ENCODE measurements at places on chromosomes 1 and 21.
A peak's percentile ranks its signal among the peaks of the same experiment; 100 is the strongest.

- no peak for DNase-seq
Observed at GRCh38 chr1:156276966-156277381, 5.7 kb downstream of the SMG5 start.

GRCh38 chr1:76225526-76225925, 151.0 kb downstream of the ST6GALNAC3 start:
- DNase-seq: no peak

DNA sequence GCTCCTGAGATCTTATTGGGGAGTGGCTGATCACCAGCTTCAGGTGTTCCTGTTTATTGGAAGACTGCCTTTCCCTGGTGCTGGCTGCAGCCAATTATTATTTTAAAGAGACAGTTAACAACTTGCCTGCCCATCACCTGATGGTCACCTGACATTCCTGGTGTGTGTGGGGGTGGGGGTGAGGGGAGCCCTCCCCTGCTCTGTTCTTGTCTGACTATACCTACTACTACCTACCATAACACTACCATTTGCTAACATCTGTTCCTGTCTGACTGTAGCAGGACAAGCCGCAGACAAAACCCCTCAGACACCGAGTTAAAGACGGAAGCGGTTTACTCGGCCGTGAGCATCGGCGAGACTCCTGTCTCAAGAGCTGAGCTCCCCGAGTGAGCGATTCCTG, 54.9 kb upstream of the NBPF3 start:
- DNase-seq: no peak

GRCh38 chr1:77543822-77544448, 138.5 kb downstream of the ZZZ3 start:
- DNase-seq: no peak

- DNase-seq: no peak
Observed at GRCh38 chr1:32719681-32720275, 17.2 kb upstream of the SYNC start.

GRCh38 chr1:188444526-188444925, 1615.8 kb downstream of the PLA2G4A start:
- DNase-seq: no peak

DNA sequence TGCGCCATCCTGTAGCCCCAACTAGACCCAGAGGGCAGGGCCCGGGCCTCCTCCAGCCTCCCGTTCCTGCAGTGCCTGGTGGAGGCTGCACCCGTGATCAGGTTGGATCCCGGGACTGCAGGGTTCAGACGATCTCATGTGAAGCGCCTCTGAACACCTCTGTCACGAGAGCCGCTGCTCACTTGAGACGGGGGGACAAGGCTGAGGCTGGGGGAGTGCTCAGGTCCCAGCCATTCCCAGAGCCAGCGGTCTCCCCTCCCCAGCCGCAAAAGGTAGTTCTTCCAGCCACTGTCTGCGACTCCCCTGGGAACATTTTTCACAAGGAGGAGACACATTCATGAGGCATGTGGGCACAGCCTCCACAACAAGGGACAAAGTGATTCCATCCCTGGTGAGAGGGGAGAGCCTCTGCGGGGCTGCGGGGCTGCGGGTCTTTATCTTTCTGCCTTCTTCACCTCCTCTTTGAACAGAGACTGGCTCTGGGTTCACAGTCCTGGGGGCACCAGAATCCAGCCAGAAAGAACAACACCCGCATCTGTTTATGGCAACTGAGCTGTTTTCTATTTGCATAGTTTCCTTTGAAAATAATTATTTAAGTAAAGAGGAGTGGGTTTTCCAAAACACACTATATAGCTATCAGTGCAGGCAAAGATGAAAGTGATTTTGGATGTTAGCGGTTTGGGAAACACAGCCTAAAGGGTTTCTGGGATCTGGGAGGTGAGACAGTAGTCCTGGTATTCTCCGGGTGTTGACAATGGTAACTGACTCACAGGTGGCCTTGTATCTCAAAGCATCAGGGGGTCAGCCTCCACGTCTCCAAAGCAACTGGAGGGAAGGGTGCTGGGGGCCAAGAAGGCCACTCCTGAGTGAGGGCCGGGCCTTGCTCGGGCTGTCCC, 13.0 kb upstream of the LDLRAP1 start:
- DNase-seq: no peak

- DNase-seq: no peak
Observed at GRCh38 chr1:36622741-36623648, 140.3 kb upstream of the CSF3R start.

- peak; percentile 97 for DNase-seq
Observed at GRCh38 chr1:218674280-218674773, 329.2 kb downstream of the TGFB2 start.

- peak; percentile 29 for DNase-seq
Observed at GRCh38 chr1:36342426-36343185, 19.2 kb upstream of the EVA1B start.

- DNase-seq: no peak
Observed at GRCh38 chr21:18245464-18245967, 883 bp downstream of the CHODL start.

DNA sequence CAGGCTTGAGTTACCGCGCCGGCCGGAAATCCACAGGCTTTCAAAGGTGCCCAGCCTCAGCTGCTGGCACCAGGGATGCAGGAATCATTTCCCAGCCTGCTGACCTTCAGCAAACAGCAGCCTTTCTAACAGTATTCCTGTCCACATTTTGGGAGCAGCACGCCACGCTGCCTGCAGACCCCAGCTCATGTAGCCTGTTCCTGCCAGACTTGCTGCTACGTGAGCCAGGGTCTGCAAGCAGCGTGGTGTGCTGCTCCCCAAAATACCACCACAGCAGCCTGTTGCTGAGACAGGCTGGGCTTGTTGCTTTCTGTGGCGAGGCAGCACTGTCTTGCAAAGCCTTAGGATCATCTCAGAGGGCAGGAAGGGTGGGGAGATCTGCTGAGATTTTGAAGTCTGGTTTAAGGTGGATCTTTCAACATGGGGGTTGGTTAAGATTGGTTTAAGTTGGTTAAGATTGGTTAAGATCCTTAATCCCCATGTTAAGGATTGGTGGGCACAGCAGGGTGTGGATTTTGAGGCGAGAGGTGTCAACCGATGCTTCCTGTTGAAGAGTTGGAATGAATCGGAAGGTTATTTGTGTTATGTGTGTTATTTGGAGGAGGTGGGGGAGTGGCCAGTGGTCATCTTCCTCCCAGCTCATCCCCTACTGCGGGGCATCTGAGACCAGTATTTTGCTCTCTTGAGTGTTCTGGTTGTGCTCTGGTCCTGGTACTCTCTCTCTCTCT, 12.9 kb downstream of the FAAH start:
- no peak for DNase-seq

- DNase-seq: no peak
Observed at GRCh38 chr21:29301691-29302090, 3.0 kb downstream of the BACH1 start.

DNA sequence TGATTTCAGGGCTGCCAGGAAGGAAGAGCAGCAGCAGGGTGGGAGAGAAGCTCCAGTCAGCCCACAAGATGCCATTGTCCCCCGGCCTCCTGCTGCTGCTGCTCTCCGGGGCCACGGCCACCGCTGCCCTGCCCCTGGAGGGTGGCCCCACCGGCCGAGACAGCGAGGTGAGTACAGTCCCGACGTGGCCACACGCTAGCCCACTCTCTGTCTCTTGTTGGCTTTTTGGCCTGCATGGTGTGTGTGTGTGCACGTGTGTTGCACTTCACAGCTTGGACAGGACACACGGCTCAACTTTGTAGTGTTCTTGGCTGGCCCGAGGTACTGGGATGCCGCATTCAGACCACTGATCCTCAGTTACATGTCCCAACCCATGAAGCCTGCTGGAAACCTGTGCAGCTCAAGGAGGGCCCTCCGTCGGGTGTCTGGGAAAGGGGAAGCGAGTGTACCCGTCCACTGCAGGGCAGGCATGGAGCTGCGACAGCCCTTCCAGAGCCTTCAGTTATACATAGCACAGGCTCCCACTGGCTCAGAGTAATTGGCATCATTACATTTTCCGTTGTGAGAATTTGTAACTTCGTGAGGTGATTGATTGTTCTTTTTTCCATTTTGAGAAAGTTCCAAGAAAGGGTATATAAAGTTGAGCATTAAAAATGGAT, 454 bp downstream of the CORT start:
- DNase-seq: no peak

DNA sequence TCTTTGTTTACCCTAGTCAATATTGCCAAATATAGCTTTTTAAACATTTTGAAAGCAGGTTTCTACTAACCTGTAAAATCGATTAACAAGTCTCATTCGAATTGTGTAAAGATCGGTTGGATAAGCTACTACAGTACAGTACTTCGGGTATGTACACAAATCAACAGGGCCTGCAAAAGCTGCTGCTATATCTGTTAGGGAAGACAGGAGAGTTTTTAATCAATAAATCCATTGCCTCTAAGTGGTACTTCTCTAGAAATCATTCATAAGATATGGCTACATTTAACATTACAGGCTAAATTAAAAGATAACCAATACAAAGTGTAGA, 34.8 kb upstream of the PSMG1 start:
- no peak for DNase-seq

GRCh38 chr1:35675773-35676172, 34.4 kb upstream of the PSMB2 start:
- DNase-seq: peak; percentile 50

DNA sequence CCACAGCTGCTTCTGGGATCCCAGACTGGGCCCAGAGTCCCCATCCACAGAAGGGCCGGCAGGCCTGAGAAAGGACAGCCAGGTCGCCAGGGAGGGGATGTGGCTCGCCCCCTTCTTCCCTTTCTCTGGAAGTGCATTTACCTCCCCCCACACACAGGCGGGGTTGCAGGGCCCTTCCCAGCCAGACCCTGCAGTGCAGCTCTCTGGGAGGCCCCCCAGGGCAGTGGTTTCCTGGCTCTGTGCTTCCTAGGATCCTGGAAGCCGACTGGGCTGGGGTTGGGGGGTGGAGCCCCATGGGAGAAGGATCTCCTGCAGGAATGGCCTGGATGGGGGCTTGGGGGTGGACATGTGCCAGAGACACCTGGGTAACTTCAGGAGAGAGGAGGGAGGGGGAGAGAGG, 4.2 kb upstream of the COL6A1 start:
- no peak for DNase-seq

- DNase-seq: no peak
Observed at GRCh38 chr1:234979296-234980279, 149.0 kb downstream of the TOMM20 start.

- no peak for DNase-seq
Observed at GRCh38 chr1:234957330-234958065, 171.1 kb downstream of the TOMM20 start.

- DNase-seq: no peak
Observed at GRCh38 chr1:154746622-154747299, 123.3 kb downstream of the KCNN3 start.

- no peak for DNase-seq
Observed at GRCh38 chr1:2786329-2787162, 14.9 kb downstream of the TTC34 start.

DNA sequence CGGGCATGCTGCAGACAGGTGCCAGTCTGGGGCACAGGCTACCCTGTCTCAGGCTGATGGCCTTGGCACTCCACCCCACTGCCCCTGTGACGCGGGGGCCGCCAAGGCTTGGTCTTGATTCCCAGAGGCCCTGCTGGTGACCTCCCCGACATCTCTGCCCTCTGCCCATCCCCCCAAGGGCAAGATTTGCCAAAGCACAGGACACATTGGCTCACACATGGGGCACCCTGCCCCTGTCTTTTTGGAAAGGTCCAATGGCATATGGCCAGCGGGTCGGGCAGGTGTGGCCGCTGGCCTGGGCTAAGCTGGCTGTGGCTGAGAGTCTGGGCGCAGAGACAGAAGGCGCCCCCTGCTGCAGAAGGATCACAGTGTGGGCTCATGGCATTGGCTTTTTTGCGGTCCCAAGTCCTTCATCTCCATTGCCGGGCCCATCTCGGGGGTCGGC, 4.6 kb downstream of the MIB2 start:
- no peak for DNase-seq

GRCh38 chr1:162328512-162328911, 48.1 kb downstream of the SPATA46 start:
- DNase-seq: no peak

GRCh38 chr1:117646007-117646811, 40.4 kb downstream of the TENT5C start:
- DNase-seq: no peak

DNA sequence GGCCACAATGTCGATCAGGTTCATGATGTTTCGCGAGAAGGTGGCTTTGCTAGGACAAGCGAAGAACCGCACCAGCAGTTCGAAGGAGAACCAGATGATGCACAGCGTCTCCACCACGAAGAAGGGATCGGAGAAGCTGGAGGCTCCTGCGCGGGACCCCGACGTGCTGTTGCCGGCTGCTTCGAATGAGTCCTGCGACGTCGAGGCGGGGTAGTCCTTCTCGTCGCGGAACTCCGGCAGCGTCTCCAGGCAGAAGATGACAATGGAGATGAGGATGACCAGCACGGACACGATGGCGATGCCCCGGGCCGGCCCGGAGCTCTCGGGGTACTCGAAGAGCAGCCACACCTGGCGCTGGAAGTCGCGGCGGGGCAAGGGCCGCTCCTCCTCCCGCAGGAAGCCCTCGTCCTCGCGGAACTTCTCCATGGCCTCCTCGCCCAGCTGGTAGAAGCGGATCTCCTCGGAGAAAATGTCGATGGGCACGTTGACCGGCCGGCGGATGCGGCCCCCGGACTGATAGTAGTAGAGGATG, 869 bp downstream of the KCNA3 start:
- DNase-seq: no peak

DNA sequence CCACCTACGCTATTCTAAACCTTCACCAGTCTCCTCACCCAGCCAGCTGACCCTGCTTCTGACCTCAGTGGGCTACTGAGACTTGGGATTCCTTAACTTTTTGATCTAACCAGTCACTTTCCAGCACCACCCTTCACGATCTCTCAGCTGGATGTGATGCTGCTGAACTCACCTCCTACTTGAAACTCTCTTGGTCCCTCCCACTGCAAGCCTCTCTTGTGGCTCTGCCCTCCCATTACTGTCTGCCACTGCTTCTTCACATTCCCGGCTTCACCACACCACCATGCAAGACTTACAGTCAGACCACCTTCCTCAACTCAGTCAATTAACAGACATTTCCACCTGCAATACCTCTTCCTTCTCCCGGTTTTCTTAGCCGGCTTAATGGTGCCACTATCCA, 6.3 kb downstream of the TAF5L start:
- DNase-seq: no peak

DNA sequence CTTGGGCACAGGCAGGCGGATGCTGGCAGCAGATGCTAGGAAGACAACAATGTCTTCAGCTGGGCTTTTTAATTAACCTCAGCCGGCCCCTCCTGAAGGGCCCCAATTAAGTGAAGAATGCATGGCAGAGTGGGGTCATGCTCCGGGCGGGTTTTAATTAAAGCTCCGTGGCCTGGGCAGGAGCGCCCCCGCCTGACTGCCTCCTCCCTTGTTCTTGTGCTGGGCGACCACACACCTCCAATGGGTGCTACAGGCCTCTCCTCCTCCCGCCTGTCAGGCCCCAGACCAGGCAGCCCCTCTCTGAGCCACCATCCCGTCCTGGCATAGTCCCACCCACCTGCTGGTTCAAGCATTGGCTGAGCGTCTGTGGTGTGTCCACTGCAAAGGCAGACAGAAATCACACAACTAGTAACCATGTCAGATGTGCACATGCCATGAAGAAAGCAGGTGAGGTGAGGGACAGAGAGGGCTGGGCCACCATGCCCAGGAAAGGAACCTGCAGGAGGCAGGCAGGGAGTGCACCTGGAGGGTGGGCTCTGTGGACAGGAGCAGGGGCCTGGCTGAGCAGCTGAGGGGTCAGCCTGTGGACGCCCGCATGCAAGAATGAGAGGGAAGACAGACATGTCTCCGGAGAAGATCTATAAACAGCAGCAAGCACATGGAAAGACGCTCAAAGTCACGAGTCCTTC, 8.5 kb upstream of the ARF1 start:
- no peak for DNase-seq
